A673 (cell line): ENCODE measurements at places on chromosomes 7 and 10. TPM values are rescaled to one million over a fixed set of nuclear protein-coding genes. Genes with fewer than 3 reads are reported as not detected.

DNA sequence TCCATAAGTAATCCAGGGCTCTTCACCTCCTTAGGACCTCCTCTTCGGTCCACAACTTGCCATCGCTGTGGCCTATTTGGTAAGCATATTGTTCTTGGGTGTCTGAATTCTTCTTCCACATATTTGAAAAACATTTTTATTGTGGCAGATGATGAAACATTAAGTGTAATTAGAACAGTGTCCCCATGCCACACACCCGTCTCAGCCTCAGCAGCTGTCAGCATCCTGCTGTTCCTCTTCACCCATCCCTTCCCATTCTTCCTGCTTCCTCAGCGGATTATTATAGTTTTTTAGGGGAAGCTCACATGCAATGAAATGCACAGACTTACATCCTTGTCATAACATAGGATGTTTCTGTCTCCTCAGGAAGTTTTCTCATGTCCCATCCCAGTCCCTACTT is 20.1 kb downstream of the TDRD1 start:
- DNase-seq: no peak

Gene SPAM1
- total RNA-seq: not detected in 2 replicates

DNA sequence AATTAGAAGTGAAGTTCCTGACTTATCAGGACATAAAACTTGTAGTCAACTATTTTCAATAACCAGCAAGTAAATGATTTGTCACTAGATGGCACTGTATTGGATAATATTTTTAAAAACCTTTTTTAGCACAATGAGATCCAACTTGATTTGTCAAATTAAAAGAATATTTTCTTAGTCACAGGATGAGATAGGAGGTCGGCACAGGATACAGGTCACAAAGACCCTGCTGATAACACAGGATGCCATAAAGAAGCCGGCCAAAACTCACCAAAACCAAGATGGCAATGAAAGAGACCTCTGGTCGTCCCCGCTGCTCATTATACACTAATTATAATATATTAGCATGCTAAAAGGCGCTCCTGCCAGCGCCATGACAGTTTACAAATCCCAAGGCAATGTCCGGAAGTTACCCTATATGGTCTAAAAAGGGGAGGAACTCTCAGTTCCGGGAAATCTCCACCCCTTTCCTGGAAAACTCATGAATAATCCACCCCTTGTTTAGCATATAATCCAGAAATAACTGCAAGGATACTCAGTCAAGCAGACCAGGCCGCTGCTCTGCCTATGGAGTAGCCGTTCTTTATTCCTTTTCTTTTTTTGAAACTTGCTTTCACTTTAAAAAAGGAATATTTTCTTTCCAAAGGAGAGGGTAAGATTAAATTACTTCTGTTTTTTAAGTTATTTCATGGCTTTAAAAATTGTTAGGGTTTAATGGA is 255.7 kb upstream of the MKLN1 start:
- peak; percentile 97 for DNase-seq

DNA sequence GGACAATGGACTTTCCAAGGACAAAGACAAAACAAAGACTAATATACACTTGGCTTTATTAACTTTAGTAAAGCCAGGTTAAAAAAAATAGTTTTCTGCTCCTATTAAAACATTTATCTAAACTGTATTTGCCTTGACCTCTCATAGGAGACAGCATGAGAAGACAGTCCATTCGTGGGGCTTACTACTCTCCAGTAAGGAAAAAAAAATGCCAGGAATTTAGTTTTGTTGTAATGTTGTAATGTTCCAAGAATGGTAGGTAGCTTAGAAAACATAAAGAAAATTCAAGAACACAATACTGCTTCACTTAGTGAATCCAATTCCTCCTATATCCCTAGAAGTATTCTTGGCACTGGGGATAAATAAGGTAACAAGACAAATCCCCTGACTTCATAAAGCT is 81.7 kb downstream of the KMT2C start:
- DNase-seq: no peak

- no peak for DNase-seq
Measured at GRCh38 chr10:51862149-51862548, 162.8 kb upstream of the CSTF2T start.

- DNase-seq: no peak
Measured at GRCh38 chr7:94412762-94413322, 18.1 kb downstream of the COL1A2 start.

Gene ZNF853
- total RNA-seq: 3.4 and 6.4 TPM in 2 replicates

Gene OGDHL
- 1.6 and 2.6 TPM in 2 replicates for total RNA-seq
